ENCODE measurements at places on chromosomes 11 and 22.

GRCh38 chr11:64314805-64315561, 2.4 kb downstream of the TRMT112 start:
- DNase-seq = no peak

GRCh38 chr11:69010361-69010891, 2.6 kb downstream of the MRGPRF start:
- DNase-seq = no peak

- DNase-seq = peak; percentile 76
Observed at GRCh38 chr11:6468712-6469495, 4.8 kb downstream of the TRIM3 start.

- DNase-seq = no peak
Observed at GRCh38 chr11:46259971-46260560, 17.4 kb upstream of the CREB3L1 start.

DNA sequence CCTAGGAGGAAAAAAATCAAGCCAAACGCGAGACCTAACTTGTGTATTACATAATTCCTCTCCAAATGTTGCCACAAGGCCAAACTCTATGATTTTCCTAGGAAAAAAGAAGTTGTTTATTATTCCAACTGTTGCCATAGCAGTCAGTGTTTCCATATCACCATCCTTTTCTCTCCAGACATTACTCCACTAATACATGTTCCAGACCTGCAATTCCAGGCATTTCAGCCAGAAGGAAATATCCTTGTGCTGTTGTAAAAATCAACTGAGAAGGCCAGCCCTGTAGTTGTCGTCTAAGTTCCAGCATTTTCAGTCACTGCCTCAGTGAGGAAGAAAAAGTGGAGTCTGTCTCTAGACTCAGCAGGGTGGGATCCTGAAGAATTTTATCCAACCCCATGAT, 33.1 kb upstream of the PAMR1 start:
- no peak for DNase-seq

DNA sequence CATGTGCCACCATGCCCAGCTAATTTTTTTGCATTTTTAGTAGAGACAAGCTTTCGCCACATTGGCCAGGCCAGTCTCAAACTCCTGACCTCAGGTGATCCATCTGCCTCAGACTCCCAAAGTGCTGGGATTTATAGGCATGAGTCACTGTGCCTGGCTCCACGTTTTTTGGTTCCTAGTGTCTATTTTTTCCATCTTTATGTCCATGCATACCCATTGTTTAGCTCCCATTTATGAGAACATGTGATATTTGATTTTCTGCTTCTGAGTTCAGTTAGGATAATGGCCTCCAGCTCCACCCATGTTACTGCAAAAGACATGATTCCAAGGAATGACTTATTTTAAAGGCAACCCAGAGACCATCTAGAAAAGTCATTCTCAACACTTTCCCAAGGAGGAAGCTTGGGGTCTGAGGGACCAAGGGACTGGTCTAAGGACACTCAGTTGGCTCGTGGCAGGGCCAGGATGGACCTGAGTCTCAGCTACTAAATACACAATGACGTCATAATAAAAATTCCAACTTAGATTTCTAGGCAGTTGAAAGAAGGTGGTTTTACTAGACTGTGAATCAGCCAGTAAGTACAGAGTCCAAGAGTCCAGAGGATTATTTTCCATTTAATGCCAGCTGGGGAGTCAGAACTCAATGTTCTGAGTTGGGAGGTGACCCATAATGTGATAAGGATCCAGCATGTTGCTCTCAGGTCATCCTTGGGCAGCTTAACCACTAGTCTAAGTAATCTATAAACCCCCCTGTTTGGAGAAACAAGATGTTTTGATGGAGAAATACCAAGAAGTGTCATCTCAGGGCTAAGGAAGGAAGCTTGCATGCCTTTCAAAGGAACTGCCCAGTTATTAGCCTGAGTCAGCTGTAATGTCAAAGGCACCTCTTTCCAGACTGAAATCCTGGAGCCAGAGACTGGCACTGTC, 39.4 kb downstream of the ABTB2 start:
- no peak for DNase-seq

GRCh38 chr11:108592591-108593213, 866 bp downstream of the EXPH5 start:
- no peak for DNase-seq

GRCh38 chr11:90294091-90294490, 71.2 kb upstream of the CHORDC1 start:
- no peak for DNase-seq

DNA sequence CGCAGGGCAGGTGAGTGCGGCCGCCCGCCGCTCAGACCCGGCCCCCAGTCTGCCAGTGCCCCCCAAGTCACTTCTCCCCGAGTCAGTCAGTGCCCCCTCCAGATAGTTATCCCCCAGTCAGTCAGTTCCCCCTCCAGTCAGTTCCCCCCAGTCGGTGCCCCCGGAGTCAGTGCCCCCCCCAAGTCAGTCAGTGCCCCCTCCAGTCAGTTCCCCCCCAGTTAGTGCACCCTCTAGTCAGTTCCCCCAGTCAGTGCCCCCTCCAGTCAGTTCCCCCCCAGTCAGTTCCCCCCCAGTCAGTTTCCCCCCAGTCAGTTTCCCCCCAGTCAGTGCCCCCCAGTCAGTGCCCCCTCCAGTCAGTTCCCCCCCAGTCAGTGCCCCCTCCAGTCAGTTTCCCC, 411 bp downstream of the PPP6R2 start:
- DNase-seq = no peak

DNA sequence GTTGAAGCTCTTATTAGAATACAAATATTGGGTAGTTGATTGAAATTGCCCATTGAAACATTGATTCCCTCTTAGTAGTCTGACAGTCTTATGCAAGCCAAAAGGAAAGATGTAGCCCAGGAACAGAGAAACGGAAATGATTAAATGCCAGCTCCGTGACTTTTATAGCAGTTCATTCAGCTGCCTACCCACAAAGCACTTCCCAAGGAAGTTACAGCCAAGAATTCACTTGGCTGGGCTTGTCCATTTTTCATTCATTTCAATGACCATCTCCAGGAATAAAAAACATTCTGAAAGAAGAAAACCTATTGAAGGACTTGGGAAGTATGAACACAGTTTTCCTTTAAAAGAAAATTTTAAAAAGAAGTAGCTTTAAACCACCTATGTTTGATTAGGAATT, 62.0 kb downstream of the NCAM1 start:
- no peak for DNase-seq

GRCh38 chr11:129978447-129978846, 24.2 kb downstream of the PRDM10 start:
- no peak for DNase-seq

- DNase-seq = no peak
Observed at GRCh38 chr11:11901929-11902328, 60.2 kb downstream of the USP47 start.

- no peak for DNase-seq
Observed at GRCh38 chr22:24393848-24394247, 33.6 kb upstream of the ADORA2A start.

DNA sequence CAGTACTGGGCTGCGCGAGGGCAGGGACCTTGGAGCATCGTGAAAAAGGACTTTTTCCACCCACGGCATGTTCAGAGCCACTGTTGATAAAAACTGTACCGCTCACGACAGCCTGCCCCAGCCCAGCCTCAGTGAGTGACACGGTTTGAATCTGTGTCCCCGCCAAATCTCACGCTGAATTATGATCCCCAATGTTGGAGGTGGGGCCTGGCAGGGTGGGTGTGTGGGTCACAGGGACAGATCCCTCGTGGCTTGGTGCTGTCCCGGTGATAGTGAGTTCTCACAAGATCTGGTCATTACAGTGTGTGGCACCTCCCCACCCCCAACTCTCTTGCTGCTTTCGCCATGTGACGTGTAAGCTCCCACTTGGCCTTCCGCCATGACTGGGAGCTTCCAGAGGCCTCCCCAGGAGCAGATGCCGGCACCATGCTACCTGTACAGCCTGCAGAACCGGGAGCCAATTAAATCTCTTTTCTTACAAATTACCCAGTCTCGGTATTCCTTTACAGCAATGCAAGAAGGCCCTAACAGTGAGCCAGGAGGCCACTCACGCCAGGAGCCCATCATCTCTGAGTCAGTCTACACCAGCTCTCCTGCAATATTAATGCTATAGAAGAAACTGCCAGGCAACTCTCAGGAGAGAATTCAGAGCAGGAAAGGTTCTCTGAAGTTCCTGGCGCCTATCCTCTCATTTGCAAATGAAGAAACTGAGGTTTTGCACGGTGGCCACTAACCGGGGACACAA, 1.3 kb downstream of the TOLLIP start:
- DNase-seq = no peak

- no peak for DNase-seq
Observed at GRCh38 chr11:121154486-121155314, 53.7 kb downstream of the TECTA start.

DNA sequence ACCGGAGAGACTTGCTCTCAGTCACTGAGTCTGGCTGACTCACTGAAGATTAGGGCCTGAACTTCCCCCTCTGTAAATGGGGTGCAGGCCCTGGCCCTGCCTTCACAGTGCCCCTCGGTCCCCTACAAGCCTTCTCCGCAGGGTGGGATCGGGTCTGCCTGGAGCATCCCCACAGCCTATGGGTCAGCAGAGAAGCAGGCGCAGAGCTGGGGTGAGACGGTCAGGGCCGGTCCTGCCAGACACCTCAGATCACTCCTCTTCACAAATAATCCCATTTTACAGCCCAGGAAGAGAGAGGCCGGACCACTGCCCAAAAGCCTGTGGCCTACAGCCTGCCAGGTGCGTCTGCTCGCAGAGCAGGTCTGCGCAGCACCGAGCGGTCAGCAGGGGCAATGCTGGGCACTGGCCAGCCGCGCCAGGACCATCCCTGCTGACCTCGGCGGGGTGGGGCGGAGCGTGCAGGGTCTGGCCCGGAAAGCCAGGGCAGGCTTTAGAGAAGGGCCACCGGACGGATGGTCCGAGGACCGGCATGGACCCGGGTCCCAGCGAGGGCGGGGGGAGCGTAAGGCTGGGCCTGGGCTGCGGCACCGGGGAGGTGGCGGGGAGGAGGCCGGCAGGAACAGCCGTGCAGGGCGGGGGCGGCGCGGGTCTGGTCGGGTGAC, 522 bp upstream of the SEPTIN5 start:
- no peak for DNase-seq

DNA sequence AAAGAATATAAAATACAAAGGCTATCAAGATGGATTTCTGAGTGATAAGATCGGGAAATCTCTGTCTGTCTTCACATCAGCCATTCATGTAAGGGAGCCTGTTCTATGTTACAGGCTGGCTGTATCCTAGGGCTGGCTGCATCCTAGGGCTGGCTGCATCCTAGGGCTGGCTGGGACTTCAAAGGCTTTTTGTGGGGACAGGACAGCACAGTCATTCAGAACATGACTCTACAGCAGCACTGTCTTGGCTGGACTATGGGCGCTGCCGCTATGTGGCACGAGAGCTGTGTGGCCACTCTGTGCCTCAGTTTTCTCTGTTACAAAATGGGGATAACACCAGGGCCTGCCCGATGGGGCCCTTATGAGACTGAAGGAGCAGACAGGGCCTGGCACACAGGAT, 10.2 kb downstream of the ADAMTS8 start:
- no peak for DNase-seq

DNA sequence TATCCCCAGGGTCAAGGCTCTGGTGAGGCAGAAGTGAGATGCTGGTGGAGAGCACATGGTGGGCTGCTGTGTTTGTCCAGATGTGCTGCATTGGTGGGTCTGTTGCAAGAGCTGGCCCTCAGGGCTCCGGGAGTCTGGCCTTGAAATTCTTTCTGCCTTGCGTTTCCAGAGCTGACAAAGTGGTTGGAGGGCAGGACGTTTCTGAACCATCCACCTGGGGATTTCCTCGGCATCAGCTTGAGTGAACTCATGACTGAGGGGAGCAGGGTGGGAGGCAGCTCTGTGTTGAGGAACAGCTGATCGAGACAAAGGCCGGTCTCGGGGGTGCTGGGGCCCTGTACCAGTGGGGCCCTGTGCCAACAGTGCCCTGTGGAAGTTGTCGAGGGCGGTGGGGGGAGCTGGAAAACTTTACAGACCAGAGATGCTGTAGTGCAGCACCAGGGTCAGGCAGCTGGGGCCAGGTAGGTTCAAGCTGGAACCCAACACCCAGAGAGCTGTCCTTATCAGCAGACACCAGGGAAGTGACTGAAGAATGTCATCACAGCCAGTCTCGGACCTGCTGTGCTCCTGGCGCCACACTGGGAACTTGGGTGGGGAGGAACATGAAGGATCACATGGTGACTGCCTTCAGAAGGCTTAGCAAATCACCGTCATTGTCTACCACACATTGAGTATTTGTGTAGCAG, 4.9 kb downstream of the TSKU start:
- no peak for DNase-seq

GRCh38 chr11:10934293-10934860, 76.5 kb upstream of the ZBED5 start:
- no peak for DNase-seq

- DNase-seq = no peak
Observed at GRCh38 chr11:120254788-120255518, 15.0 kb downstream of the POU2F3 start.

DNA sequence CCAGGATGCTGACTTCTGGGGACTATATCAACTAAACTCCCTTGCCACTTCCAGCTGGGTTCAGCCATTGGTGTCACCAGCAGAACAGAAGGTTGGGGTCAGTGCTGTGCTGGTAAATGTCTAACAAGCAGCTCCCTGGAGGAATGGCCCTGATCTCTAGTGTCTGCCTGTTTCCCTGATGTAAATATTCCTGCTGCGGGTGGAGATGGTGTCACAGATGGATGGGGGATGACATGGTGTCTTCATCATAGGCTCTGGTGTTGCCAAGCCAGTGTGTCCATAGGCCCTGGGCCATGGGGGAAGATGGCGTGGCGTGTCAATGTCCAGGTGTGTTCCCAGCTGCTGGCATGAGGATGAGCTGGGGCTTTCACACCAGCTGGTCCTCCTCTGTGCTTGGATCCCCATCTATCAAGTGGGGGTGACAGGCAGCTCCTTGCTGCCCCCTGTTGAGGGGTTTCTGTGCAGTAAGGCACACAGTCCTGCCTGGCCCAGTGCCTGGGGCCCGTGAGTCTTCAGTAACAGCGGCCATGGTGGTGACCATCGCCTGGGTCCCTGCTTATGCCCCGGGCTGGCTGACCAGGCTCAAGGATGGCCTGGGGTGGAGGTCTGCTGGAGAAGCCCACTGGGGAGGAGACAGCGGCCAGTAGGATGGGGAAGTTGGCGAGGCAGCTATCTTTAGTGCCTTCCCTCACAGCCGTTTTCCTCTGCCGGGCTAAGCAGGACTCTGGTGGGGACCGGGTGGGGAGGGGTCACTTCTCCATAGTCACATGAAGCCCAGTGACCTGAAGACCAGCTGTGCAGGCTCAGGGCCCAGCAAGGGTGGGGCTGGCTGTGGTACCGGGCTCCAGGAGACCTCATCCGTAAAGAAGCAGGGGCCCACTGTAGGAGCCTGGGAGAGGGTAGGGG, 12.7 kb downstream of the RPL3 start:
- DNase-seq = peak; percentile 50

DNA sequence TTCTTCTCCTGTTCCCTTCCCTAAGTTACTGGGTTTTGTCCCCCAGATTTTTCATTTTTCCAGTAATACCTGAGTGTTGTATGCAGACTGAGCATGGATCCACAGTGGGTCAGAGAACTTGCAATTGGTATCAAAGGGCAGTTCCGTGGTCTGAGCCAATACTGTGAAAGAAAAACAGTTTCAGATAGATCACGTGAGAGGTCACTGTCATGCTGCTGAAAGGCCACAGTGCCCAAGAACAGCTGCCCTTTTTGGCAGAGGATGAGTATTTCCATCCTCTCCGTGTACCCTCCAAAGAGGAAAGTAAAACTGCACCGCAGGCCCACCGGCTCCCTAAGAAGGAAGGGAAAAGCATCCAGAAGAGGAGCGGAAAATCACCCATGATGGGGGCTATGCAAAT, 73.0 kb upstream of the TBCEL start:
- no peak for DNase-seq

- peak; percentile 65 for DNase-seq
Observed at GRCh38 chr11:2444821-2445745, at the start of gene KCNQ1. Gene KCNQ1 (plus strand): TSS chr11:2445008. CDS start chr11:2445099, 91 bp downstream.

- no peak for DNase-seq
Observed at GRCh38 chr22:47092896-47093311, 330.5 kb downstream of the TBC1D22A start.
